ENCODE measurements at places on chromosomes 11 and 22.

DNA sequence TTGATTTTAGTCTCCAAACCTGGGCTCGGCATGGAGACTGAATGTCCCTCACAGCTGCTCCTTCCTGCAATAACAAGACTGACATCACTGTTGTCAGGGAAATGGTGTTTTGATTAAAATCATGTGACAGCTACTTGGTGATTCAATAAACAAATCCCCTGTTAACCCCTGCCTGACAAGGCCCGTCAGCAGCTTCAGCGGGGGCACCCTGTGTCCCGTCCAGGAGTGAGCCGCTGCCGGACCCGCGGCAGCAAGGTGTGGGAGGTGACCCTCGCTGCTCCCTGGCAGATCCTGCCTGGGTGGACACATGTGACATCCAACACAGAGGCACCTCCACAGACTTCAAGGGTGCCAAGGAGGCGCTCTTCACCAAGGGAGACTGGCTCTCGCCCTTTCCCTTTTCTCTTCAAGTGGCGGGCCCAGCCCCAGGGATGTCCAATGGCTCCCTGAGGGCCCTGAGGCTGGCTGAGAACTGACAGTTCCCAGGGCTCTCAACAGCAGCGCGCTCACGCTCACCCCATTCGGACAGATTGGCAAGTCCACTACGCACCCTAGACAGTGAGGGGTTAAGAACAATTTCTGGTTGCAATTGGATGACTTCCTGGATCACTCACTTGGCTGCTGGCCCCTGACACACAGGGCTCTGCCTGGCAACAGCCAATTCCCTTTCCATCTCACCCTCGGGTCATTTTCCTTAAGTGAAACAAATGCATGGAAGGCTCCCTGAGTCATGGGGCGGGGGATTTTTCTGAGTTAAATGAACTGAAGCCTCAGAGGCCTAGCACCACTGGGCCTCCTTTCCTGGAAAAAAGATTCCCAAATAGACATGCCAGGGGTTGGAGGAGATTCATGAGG is 30.7 kb downstream of the PPP2R1B start:
- no peak for DNase-seq

DNA sequence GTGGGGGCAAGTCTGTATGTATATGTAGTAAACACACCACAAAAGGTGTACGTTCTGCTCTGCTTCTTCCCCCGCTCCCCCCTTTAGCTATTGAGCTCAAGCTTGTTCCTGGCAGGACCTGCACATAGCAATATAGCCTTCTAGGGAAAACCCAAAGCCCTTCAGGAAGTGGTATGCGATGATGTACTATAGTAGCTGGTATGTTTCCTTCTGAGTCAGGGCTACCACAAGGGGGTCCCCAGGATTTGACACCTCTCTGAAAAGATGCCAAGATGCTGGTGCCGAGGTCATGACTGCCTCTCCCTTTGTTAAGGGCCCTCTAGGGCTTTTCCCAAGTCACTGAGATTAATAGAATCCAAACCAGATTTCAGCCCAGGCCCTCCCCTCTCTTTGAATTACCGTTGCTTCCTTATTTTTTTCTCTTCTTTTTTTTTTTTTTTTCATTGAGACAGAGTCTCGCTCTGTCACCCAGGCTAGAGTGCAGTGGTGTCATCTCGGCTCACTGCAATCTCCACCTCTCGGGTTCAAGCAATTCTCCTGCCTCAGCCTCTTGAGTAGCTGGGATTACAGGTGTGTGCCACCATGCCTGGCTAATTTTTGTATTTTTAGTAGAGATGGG is 268.4 kb downstream of the ETS1 start:
- peak; percentile 85 for DNase-seq

- no peak for DNase-seq
These were observed 1.5 kb downstream of the SERPINH1 start for GRCh38 chr11:75563501-75563977.

DNA sequence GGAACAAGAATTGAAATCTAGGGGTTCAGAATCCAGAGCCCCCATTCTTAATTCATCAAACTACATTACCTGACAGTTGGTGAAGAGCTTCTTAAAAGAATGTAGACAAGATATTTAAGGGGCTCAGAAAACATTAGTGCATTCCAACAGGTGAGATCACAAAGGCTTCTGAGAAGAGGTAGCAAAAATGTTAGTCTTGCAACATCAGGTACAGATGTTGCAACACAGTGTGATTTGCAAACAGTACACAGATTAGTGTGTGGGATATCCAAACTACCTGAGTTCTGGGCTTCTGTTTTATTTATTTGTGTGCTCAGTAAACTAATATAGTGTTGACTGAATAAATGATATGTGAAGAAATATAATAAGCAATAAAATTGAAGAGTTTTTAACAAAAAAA is 11.8 kb downstream of the CASP4 start:
- no peak for DNase-seq

DNA sequence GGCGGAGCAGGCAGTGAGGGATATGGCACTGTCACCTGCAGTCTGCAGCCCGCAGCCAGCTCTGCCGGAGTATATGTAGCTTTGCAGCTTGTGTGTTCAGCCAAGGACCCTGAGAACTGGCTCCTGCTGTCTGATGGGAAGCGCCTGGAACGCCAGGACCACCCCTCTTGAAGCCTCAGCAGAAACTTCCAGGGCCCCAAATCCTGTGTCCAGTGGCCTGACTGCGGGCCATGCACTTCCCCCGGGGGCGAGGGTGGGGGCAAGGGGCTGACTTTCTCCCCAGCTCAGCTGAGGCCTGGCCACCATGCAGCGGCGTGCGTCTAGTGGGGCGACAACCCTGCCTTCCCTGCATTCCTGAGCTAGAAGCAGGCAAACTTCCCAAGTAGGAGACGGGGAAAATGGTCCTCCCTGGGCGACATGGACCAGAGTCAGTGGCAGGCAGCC is 32.3 kb downstream of the PISD start:
- DNase-seq = no peak

- DNase-seq = no peak
These were observed 9.4 kb upstream of the FANCF start for GRCh38 chr11:22634897-22635629.
